ENCODE measurements at places on chromosomes 12 and 14.

GRCh38 chr12:71152851-71153250 is 4.9 kb downstream of the TSPAN8 start:
- no peak for DNase-seq

GRCh38 chr12:607541-608001 is 55.7 kb downstream of the NINJ2 start:
- DNase-seq: no peak

GRCh38 chr14:59320763-59321625 is 132.5 kb downstream of the DAAM1 start:
- DNase-seq: peak; percentile 80

DNA sequence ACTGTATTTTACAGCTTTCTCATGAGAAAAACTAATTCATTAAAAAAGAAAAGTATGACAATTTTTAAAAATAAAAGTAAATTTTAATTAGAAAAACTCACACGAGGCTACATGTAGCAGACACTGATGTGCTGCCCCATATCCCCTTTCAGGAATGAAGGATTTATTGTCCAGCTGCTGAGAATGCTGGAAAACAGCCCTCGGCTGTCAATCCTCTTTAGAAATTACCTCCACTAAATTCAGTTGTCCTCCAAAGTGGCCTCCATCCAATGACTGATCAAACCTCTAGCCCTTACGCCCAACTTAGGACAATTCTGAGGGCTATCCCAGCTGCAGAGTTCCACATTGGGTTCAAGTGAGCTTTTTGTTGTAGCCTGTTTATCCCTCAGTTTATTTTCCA is 29.8 kb upstream of the AP4S1 start:
- DNase-seq: no peak

DNA sequence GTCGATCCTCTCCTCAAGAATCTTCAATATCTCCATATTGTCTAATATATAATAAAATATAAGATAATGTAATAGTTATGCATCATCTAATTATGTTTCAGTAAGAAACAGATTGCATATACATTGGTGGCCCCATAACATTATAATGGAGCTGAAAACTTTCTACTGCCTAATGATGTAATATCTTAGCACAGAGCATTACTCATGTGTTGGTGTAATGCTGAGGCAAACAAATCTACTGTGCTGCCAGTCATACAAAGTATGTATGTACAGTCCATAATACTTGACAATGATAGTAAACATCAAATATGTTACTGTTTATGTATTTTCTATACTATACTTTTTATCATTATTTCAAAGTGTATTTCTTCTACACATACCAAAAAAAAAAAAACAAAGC is 128.7 kb downstream of the CPNE8 start:
- DNase-seq: no peak

DNA sequence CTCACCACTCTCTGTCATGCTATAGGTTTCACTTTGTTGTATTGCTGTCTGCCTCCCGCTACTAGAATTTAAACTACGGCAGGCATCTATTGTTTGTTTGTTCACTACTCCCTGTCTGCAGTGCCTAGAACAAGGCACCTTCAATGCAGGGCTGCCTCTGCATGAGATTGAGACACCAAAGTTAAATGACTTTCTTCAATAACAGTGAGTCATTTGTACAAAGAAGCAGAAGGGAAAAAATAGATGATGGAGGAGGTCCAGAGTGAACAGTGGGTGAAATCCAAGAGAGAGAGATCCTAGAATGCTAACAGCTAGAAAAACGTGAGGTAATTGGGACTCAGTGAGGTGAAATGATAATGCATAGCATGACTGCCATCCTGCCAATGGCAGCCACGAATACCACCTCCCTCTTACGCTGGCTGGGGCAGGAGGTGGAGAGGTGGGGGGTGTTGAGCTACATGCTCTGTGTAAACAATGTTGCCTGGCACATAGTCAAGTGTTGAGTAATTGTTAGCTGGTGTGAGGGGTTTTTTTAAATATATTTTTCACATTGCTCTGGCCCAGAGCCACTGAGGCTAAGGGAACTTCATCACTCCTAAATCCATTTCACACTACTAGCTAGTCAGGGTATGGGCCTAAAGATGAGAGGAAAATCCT is 367.6 kb downstream of the RPS29 start:
- no peak for DNase-seq

DNA sequence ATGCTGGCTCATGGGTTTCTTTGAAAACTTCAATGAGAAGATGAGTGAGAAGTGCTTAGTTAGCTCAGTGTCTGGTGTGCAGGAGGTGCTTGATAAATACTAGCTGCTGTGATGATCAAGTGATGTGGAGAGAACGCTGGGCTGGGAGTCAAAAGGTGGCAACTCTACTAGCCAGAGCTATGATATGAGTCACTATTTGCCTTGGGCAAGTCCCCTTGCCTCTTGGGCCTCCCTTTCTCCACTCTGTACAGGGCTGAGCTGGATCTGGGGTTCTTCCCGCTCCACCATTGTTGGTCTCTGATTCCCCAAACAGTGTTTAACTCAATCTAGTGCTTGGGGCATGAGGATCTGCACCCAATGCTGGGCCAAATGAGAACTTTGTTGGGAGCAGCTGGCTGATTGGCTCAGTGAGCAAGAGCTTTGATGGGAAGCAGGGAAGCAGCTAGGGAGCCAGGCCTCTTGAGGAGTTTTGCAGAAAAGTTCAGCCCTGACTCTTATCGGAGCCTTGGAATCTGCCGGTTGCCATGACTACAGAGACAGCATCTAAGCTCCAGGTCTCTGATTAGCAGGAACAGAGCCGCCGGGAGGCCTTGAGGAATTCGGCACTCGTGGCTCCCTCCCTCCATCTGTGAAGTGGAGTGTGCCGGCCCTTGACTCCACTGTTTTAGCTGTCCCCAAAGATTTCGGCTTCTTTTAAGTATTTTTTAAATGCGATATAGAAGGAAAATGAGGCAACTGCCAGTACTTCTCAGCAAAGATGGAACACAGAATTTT is 82.1 kb upstream of the HSPB8 start:
- DNase-seq: no peak

DNA sequence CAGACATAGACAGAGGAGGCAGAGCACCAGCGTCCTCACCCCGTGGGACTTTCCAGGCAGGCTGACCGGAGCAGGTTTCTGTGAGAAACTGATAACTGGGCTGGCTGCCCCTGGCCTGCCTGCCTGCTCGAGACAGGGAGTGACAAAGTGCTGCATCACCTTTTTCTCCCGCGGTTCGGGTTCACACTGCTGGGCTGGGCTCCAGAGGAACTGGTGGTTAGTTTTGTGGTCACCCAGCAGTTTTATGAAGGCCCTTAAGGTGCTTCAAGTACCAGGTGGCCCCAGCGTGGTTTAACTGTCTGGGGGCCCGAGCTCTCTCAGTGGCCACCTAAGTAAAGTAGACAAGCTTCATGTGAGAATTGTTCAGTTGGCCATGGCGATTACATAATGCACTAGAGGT is 1073.6 kb downstream of the BCL11B start:
- DNase-seq: no peak

GRCh38 chr12:71972441-71973074 is 33.9 kb downstream of the TPH2 start:
- no peak for DNase-seq

GRCh38 chr12:9184276-9184675 is 23.9 kb downstream of the PZP start:
- DNase-seq: no peak

- no peak for DNase-seq
Measured at GRCh38 chr12:131636266-131636665, 74.6 kb upstream of the SFSWAP start.

- DNase-seq: peak; percentile 93
Measured at GRCh38 chr14:61154641-61155040, 126.5 kb downstream of the TMEM30B start.

- no peak for DNase-seq
Measured at GRCh38 chr12:88982694-88983093, 369.6 kb downstream of the DUSP6 start.

GRCh38 chr14:99576761-99577705 is 27.0 kb downstream of the CCDC85C start:
- no peak for DNase-seq

DNA sequence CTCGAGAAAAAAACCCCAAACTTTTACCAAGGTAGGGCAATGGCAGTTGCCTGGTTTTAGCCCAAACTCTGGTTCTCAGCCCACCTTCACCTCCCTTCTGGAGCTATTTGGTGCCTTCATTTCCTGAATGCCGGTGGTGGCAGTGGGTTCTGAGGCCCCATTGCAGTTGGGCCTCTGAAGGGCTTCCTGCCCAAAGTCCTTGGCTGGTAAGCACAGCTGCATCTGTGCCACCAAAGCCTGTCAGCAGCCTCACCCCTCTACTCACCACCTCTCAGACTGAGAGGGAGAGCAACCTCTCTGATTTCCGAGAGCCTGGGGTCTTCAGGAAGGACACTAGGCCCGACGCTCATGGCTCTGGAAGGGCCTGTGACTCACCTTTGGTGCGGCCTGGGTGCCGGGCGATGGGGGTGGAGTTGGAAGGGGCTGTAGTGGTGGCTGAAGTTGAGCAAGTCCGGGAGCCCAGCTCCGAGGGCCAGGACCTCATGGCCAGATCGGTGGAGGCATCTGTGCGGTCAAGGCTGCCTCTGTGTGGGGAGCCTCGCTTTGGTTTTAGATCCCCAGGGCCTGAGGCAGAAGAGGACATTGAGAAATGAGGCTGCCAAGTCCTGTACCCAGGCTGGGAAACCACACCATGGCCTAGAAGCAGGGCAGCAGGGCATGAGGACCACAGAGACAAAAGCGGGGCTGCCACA is 38.6 kb upstream of the GPR68 start:
- no peak for DNase-seq

Data from fibroblast of skin of scalp (primary cell).